EH (cell line): ENCODE measurements at places on chromosomes 2 and 18.

GRCh38 chr18:14031053-14031452 lies 101.2 kb downstream of the ZNF519 start:
- no peak for DNase-seq

- DNase-seq, result peak; percentile 56
Measured at GRCh38 chr2:207768168-207768865, 1.4 kb downstream of the FZD5 start.

- no peak for DNase-seq
Measured at GRCh38 chr2:233940376-233941276, 23.5 kb downstream of the TRPM8 start.

DNA sequence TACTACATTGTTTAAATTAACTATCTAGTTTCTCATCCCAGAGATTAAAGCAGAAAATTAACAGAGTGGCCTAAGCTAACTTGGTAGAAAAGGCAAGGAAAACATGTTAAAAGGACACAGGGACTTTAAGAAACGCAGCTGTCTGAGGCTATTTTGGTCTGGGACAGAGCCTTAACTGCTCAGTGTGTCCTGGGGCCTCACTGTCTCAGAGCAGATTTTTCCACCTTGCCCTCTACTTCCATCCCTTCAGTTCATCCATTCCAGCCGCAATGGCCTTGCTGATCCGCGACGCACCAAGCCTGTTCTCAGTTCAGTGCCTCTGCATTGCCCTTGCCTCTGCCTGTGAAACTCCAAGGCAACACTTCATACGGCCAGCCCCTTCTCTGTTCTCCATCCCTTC lies 114.9 kb upstream of the OSR1 start:
- DNase-seq, result no peak

DNA sequence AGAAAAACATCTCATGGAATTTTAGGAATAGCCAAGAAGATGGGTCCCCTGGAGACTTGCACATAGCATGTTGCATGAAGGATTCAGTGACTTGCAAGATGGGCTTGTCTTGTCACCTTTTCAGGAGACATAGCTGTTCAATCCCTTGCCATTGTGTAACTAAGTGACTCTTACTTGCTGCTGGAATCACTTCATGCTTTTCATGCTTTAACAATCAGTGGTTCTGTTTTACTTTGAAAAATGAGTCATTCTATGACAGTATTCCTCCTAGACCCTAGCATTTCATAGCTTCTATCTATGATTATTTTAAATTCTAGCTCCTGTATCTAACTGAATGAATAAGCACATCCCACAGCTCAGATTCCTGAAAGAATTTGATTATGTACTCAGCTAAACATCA lies 2.8 kb downstream of the KYNU start:
- peak; percentile 79 for DNase-seq

GRCh38 chr2:43323857-43324256 lies 97.5 kb upstream of the ZFP36L2 start:
- no peak for DNase-seq

DNA sequence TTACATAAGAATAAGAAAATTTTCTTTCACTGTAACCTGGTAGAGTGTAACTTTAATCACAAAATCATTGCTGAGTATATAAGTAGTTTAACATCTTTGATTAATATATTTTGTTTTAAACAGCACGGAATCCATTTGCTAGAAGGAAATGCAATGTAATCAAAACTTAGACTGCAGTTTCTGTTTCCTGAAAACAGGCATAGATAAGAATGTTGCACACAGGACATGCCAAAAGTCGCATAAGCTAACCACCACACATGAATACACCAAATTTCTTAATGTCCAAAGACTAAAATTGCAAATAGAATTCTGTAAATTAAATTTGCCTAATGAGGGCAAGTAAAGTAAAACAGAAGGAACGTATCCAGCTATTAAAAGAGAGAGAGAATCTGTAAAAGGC lies 51.0 kb upstream of the SERPINB2 start:
- no peak for DNase-seq

DNA sequence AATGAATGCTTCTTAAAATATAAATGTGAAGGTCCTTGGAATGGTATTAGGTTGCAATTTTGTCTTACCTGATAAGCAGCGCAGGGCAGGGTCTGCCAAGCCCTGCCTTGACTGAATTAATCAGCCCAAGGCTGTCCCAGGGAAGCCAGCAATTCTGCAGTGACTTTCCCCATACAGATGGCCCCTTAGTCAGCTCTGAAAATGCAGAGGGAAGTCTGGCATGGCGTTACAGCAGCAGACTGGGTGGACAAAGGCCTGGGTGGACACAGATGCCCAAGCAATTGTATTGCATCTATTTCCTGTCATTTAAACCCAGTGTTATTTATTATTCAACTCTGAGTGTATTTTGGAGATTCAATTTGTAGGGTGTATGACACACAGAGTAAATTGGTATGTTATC lies 56.6 kb upstream of the NOL4 start:
- no peak for DNase-seq

DNA sequence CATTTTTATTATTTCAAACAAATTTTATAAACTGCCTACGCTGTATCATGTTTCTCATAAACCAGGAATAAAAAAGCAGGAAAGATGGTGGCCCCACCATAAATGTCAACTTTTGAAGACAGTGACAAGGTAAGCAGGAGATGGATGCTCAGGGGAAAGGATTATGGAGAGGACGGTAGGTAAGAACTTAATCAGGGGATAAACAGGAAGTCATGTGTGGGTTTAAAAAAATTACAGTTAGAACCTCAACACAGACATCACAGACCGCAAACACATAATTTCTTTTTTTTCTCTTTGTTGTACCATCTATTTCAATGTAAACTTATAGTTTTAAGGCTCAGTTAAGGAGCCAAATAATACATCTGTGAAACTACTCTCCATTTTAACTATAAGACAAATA lies 575.2 kb upstream of the SLC8A1 start:
- no peak for DNase-seq

DNA sequence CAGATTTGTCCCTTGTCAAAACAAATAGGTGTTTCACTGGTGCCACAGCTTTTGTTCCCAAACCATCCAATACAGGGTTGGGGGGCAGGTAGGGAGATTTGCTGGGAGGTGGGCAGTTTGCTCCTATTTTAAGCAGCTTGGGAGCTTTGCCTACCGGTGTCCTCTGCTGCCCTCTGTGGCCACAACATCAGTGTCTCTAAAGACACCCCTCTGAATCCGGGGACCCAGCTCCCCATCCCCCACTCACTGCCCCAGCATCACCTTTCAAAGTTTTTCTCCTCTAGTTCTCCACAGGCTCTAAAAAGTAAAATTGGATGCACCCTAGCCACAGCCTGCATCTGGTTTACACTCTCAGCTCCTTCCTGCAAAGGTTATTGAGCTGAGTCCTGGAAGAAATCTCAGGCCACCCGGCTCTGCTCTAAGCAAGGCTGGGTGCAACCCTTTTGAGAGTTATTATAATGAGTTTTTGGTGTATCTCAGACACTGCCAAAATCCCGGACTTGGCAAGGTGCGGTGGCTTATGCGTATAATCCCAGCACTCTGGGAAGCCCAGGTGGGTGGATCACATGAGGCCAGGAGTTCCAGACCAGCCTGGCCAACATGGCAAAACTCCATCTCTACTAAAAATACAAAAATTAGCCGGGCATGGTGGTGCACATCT lies 2.9 kb upstream of the EPAS1 start:
- peak; percentile 51 for DNase-seq

DNA sequence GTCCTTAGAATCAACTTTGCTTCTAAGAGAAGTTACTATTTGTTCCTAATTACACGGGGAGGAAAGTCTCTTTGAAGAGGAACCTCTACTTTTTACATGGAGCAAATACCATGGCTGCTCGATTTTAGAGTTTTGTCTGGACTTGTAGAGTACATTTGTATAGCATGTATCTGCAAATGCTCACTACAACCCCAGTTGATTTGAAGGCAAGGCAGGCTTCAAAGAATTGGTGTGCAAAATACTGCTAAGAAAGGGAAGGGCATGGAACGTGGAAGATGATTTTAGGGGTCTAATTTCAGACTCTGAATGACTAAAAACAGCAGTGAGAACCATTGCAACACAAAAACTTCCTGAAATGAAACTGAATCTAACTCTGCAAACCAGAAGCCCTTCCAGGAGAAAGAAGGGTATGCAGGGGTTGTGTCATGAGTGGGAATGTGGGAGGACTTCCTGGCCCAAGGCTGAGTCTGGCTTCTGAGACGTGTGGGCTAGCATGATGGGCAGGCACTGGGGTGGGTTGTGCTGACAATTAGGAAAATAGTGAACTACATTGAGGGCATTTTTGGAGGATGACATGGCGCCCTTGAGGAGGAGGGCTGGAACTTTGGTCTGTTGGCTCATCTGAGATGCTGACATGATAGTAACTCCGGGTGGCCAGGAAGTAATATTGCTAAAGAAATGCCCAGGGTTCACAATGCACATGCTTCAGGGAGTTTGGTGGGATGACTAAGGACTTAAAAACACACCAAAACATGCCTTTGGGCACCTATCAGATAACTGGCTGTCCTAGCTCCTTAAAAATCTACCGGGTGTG lies 18.9 kb upstream of the IL1R2 start:
- peak; percentile 98 for DNase-seq

GRCh38 chr18:77110400-77110799 lies 22.2 kb downstream of the MBP start:
- no peak for DNase-seq

- DNase-seq, result peak; percentile 39
Measured at GRCh38 chr18:21820033-21820810, 79.6 kb downstream of the MIB1 start.

DNA sequence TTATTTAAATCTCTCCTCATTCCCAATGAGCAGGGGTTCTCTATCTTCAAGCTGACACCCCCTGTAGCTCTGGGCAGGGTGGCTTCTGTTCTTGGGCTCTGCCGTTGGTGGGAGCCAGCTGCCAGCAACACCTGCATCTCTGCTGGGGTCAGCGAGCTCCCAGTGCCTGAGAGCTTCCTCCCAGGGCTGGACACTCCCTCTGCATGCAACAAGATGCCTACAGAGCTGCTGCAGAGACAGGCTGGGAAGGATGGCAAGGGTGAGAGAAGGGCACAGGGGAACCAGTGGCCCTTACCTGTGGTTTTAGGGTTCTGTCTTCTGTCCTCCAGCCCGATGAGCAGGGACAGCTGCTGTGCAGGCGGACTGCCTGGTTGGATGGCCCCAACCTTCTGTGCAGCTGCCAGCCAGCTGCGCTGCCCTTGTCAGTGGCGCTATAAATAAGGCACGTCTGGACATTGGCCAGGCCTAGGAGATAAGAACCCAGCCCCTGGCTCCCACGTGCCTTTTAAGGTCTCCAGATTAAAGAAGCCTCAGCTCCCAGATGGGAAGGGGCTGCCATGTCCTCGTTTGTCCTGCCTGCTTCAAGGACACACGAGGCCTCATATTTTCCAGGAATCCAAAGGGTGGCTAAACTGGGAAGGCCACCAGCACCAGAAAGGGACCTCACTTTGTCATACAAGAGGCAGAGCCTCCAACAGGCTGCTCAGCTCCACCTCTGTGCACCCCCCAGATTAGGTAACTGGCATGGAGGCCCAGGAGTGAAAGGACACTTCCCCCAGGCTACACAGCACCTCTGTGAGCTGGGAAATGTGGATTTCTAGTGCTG lies 39.5 kb upstream of the FHL2 start:
- DNase-seq, result peak; percentile 32

DNA sequence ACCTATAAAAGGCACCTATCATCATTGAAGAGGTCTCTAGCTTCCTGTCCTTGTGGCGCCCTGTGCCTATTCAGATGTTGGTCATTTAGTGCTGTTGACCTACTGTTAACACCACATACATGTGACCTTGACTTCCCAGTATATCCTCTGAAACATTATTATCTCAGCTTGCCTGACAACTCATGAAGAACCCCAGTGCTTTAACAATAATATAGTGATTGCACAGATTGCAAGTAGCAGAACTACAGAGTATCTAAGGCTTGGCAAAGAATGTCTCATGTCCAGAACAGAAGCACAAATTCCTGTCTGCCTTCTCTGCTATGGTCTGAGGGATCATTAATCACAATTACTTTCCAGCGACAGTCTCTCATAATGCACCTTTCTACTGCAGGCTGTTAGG lies 165.3 kb downstream of the LCLAT1 start:
- no peak for DNase-seq

DNA sequence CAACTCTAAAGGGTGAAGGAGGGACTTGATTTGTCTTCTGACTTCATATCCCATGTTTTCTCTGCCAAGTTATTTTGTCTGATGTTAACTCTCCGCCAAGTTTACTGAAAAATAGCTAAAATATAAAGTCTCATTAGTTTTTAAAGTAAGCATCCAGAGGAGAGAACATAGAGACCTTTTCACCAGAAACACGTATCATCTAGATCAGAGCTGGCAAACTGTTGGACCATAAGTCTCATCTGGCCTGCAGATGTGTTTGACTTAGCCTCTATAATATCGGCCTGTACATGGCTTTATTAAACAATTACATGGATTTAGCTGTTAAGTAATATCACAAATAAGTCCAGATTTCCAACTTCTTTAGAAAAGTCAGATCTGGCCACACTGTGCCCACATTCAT lies 182.6 kb downstream of the PLCL1 start:
- no peak for DNase-seq

DNA sequence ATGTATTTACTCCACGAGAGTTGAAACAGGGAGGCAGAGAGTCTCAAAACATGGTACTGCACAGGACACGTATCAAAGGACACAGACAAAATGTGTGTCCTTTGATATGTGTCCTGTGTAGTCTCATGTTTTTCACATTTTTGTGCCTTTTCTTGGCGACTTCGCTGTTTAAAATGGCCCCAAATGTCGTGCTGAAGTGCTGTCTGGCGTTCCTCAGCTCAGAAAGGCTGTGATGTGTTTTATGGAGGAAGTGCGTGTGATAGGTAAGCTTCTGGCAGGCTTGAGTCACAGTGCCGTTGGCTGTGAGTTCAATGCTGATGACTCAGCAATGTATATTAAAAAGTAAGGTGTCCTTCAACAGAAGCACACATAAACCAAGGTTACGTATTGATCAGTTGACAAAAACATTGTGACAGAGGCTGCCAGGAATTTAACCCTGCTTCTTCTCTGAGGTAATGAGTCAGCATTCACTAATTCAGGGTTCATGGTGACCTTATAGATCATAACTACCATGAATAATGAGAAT lies 78.2 kb downstream of the DYSF start:
- DNase-seq, result peak; percentile 46

GRCh38 chr18:7273301-7273921 lies 42.5 kb downstream of the LRRC30 start:
- DNase-seq, result peak; percentile 80

- DNase-seq, result peak; percentile 49
Measured at GRCh38 chr18:35680139-35680551, 98.6 kb downstream of the GALNT1 start.

- DNase-seq, result no peak
Measured at GRCh38 chr2:239305771-239306170, 95.0 kb downstream of the HDAC4 start.

- no peak for DNase-seq
Measured at GRCh38 chr2:239557516-239557915, 156.7 kb upstream of the HDAC4 start.

GRCh38 chr18:13175266-13175665 lies 43.3 kb upstream of the LDLRAD4 start:
- DNase-seq, result no peak

DNA sequence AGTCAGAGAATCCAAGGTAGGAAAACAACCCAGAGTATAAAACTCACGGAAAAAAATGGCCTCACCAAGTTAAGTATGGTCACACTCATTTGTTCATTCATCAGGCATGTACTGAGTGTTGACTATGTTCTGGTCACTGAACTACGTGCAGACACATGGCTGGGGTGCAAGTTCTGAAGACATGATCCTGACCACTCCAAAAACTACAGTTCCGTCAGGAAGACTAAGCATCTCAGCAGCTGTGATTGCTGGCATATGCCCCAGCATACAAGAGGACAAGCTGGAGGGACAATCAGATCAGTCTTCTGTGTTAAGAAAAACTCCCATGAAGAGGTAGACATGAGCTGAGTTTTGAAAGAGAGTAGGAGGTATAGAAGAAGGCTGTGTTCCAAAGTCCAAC lies 72.8 kb downstream of the TCF4 start:
- no peak for DNase-seq

- no peak for DNase-seq
Measured at GRCh38 chr2:98903767-98904485, 32.1 kb downstream of the CRACDL start.
